ENCODE measurements at places on chromosomes 2 and 18.

GRCh38 chr2:10977003-10977402 is 65.3 kb downstream of the KCNF1 start:
- DNase-seq, result peak; percentile 28

DNA sequence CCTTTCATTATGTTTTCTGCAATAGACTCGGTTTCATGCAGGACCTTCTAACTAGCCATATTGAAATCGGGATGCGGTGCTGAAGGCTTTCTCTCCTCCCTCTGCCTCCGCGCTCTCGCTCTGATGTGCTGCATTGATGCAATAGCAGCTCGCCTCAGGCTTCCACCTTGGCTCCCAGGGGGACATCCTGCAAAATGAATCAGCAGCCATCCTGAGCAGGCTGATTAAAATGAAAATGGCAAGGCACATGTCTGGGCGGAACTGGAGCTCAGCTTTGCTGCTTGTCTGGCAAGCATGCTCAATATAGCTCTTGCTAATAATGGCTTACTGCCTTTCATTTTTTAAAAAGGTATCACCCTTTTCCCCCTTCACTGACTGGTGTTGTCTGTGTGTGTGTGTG is 806 bp upstream of the MYT1L start:
- DNase-seq, result no peak

DNA sequence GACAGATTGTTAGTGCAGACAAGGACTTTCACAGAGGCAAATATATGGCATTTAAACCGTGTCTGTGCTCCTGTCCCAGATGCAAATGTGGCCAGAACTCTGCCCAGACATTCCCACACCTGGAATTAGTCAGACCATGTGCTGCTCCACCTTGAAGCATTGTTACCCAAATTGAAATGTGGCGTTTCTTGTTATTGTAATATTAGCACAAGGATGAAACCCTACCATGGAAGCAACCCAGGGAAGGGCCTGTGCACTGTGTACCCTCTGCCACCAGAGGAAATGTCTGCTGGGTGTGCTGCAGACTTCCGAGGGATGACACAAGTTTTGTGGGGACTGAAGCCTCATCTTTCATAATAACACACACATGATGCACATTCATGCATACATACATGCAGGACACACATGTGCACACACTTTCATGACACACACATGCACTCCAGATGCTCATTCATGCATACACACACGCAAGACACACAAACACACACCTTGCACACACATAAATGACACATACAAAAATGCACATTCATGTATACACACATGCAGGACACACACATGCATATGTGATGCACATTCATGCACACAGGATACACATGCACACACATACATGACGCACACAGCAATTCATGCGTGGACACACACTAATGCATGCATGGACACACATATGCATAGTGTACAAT is 133.2 kb upstream of the SNTG2 start:
- no peak for DNase-seq

GRCh38 chr2:37827455-37827854 is 97.6 kb upstream of the RMDN2 start:
- DNase-seq, result no peak

GRCh38 chr2:24832073-24832461 is 38.8 kb downstream of the CENPO start:
- DNase-seq, result no peak

DNA sequence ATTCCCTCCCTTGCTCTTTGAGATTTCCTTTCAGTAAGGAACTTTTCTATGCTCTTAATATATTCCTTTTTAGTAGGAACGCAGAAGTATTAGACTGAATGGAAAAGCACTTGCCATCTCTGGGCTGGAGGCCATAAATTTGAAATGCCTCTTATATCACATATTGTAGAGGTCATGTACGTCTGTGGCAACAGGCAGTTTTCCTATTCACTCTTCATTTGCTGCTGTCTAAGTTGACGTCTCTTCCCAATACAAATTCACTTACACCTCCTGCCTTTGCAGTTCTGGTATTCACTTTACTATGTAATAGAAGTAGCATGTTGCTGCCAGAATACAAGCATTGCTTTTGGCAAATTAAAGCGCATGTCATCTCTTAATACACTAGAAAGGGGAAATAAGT is 34.7 kb downstream of the MGAT4A start:
- no peak for DNase-seq

DNA sequence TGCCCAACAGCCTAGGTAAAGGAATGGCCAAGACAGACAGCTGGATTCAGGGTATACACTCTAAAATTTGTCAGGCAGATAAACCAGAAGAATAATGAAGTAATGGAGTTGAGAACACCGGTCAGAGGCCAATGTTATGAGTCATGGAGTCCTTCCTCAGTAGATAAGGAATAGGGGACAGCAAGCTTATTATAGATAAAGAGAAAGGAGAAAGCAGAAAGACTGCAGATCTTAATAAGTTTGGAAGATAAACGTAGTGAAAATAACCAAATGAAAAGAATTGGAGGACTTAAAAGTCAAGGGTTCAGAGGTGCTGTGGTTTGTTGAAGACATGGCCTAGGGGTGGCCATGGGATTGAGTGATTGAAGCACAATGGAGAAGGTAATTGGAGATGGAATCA is 63.5 kb upstream of the NFE2L2 start:
- no peak for DNase-seq

GRCh38 chr2:108858894-108859293 is 72.3 kb downstream of the CCDC138 start:
- DNase-seq, result no peak

GRCh38 chr2:118929059-118929458 is 12.9 kb upstream of the MARCO start:
- DNase-seq, result no peak

DNA sequence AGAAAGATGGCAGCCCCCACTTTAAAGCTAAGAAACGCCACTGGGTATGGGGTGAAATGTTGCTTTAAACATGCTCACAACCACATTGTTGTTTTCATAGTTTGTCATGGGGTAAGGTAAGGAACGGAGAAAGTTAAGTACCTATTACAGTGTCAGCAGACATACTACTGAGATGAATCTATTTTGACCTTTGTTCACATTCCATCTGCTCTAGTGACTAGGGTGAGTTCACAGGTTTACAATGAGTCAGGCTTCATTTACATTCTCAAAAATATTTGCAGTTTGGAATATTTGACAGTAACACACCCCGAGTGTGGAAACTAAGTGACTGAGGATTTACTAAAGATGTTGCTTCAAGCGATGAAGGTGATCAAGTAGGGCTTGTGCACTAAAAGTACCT is 428.7 kb upstream of the ACVR2A start:
- DNase-seq, result no peak

GRCh38 chr2:172021074-172021931 is 21.6 kb downstream of the METAP1D start:
- no peak for DNase-seq

GRCh38 chr2:215427585-215427984 is 8.3 kb downstream of the FN1 start:
- DNase-seq, result no peak

DNA sequence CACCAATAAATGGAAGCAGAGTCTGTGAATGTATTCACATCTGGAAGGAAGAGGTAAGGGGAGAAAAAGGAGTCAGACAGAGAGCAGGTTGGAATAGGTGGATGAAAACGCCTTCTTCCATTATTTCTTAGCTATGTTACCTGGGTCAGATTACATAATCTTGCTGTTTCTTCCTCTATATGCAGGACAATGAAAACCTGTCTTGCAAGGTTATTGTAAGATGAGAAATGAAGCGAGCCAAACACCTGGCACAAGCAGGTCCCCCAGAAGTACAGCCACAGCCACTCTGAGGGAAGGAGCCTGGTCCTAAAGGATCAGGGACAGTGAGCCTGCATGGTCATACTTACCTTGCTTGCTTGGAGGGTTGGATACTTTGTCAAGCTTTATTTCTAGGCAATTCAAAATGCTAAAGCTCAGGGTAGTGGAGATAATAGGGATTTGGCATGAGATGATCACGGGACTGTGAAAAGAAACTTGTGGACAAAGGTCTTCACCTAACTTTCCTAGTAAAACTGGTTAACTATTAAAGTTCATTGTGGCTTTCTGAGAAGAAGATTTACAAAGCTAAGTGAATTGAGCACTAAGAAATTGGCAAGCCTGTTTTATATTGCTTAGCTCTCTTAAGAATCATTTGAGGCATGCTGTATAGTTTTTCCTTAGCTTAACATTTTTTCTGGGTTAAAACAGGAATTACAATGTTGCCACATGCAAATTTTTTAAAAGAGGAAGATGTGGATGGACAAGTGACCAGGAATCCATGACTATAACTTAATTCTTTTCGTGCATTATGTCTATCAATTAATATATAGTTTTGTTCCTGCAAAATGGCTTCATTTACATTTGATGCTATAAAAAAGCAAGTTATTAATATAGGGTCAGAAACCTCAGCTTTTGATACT is 15.7 kb upstream of the PLA2R1 start:
- no peak for DNase-seq

- DNase-seq, result no peak
Observed at GRCh38 chr2:61478086-61478485, 7.2 kb upstream of the USP34 start.

DNA sequence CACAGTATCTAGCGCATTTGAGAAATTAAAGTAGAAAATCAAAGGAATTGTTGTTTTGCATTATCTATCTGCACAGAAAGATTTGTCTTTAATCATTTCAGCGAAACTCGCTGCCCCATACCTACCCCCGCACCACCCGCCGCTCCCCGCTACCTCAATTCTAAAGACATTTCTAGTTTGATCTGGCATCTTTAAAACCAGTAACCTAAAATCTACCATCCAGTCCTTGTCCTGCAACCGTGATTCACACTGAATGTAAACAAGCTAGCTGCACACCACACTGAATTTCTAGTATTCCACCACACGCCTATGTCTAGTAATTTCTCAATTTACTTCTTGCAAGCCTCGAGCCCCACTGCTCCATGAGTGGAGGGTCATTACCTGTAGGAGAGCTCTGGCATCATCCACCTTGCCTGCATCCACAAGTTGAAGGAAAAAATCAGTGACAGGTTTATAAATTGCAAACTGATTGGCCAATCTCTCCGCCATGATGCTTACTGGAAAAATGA is 60.1 kb downstream of the ABCG8 start:
- no peak for DNase-seq

GRCh38 chr2:99754210-99754609 is 264.4 kb upstream of the REV1 start:
- DNase-seq, result no peak

GRCh38 chr18:8899000-8899399 is 193.6 kb downstream of the MTCL1 start:
- DNase-seq, result no peak

GRCh38 chr2:180905461-180905860 is 74.9 kb upstream of the UBE2E3 start:
- peak; percentile 10 for DNase-seq

- no peak for DNase-seq
Observed at GRCh38 chr2:45759310-45759851, 107.9 kb downstream of the PRKCE start.

DNA sequence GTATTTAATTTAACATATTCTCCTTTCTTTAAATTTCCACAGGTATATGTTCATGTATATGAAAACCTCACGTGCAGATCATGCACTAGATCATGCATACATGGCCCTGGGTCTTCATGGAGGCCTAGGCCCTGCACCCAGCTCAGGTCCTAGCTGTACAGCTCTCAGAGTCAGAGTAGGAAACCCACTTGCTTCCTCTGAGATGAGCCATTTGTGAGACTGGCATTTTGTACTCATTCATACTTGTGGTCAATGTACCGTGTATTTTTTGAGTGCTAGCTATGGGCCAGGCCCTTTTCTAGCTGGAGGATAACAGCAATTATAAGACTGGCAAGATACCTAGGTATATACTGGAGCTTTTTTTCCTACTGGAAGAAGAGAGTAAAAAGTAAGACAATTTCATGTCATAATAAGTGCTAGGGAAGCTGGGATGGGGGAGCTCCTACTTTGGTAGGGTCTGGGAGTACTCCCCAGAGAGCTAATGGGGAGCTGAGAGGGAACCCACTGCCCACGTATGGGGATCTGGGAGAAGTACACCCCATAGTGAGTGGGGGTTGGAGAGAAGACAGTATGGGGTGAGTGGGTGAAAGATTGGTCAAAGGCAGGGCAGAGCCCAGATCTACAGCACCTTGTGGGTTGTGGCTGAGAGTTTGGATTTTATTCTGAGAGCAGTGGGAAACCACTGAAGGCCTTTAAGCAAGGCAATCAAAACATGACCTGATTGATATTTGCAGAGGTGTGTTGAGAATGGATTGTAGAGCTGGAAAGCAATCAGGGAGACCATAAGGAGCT is 72.0 kb downstream of the POLE4 start:
- DNase-seq, result no peak

DNA sequence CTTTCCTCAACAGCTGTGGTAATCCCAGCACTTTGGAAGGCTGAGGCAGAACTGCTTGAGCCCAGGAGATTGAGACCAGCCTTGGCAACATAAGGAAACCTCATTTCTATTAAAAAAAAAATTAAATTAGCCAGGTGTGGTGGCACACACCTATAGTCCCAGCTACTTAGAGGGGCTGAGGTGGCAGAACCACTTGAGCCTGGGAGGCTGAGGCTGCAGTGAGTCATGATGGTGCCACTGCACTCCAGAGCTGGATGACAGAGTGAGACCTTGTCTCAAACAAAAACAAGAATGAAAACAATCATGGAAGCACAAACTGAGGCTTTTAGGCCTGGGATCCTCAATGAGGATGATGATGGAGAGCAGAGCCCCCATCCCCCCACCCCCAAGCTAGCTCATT is 19.8 kb downstream of the GAREM1 start:
- DNase-seq, result no peak

GRCh38 chr2:19933351-19933981 is 31.7 kb upstream of the TTC32 start:
- peak; percentile 41 for DNase-seq

- no peak for DNase-seq
Observed at GRCh38 chr2:134075204-134075603, 178.7 kb upstream of the MGAT5 start.

DNA sequence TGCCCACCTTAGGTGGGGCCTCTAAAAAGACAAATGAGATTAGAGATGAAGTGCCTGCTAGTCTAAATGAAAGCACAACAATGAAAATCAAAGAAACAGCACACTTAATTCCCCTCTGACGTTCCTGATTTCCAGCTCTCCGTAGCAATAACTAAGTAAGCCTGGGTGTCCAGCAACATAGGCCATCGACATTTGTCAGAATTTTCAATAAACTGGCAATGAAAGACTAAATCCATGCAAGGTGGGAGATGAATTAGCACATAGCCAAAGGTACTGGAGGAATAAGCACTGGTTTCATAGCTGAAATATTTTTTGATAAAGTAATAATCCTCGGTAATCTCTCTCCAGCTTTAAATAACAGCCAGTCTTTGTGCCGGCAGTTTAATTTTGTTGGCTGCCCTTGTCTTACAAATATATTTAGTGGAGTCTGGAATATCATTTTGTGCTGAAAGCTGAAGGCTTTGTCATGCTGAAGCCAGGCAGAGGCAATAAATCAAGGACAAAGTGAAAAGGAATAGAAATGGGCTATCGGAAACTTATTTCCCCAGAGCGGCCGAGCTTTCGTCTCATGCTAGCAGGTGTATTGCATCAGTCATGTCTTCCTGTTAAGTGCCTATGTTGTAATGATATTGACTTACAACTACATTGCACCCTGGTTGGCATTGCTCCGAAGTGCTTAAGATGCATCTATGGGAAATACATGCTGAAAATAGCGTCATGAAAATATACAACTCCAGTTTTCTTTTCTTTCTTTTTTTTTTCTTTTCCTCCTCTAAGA is 790.1 kb downstream of the CNTNAP5 start:
- no peak for DNase-seq

- DNase-seq, result no peak
Observed at GRCh38 chr2:46737577-46737976, 178.0 kb downstream of the MCFD2 start.
